SK-N-MC (cell line): ENCODE measurements at places on chromosomes 1 and 21.

GRCh38 chr1:5959087-5959486 is 33.1 kb downstream of the NPHP4 start:
- DNase-seq = no peak

DNA sequence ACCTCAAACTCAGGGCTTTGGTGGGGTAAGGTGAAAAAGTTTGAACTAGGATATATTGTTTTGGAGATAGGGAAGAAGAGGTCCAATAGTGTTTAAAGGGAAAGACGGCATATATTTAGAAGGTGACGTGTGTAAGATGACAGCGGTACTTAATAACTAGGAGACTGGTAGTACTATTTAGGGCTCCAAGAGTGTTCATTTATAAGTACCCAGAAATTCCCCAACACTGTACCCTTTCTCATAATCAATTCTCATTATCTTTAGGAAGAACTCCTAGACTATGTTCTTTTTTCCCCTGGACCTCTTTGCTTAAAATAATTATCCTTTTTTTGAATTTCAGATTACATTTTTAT is 1.5 kb downstream of the LYPLAL1 start:
- no peak for DNase-seq

DNA sequence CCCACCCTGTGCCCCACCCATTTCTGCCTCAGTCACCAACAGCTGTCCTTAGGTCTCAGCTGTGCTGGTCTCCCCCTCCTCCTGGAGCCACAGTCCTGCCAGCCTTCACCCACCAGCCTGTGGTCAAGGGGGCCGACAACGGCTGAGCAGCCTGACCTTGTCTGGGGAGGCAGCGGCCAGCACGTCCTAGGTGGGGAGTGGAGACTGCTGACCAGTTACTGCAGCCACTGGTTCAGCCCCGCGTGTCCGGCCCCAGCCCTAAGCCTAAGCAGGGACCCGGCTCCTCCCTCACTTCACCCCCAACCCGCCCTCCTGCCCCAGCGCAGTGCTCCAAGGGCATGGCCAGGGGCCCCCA is 79.2 kb downstream of the MORN1 start:
- DNase-seq = no peak

GRCh38 chr1:12454406-12455391 is 163.3 kb downstream of the DHRS3 start:
- no peak for DNase-seq

- DNase-seq = no peak
Observed at GRCh38 chr1:242139442-242139841, 140.5 kb upstream of the MAP1LC3C start.

GRCh38 chr1:40014253-40014706 is 26.2 kb upstream of the CAP1 start:
- DNase-seq = no peak

GRCh38 chr1:245475961-245476516 is 321.3 kb downstream of the KIF26B start:
- no peak for DNase-seq

DNA sequence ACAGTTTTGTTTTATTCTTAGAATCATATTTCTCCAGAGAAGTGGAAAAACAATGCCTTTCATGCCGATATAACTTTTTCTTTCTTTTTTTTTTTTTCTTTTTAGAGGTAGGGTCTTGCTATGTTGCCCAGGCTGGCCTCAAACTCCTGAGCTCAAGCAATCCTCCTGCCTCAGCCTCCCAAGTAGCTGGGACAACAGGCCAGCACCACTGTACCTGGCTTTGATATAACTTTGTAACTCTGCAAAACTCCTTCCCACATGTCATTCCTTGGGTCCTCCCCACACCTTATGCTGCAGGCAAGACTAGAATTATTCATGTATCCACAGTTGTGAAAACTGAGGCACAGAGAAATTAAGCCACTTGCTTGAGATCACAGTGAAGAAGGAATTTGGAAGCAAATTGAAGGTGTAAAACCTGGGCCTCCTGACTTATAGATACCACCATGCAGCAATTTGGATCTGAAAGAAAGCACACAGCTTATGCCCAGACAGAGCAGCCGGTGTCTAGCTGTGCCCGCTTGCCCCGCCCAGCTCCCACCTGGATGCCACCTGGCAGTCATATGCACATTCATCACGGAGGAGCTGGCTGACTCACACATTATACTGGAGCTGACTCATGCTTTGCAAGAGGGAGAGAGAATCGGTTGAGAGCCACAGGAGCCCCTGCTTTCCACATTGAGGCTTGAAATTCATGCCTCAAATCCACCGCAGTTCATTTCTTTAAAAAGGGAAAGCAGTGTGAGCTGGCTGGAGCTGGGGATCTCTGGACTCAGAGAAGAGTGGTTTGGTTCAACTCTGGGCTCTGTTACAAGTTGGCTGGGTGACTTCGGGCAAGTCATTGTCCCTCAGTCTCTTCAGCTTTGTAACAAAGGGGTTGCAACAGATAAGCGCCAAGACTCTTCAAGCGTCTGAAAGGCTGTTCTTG is 8.3 kb upstream of the SLC2A1 start:
- no peak for DNase-seq

- no peak for DNase-seq
Observed at GRCh38 chr1:25691211-25691610, 74.6 kb downstream of the MAN1C1 start.

DNA sequence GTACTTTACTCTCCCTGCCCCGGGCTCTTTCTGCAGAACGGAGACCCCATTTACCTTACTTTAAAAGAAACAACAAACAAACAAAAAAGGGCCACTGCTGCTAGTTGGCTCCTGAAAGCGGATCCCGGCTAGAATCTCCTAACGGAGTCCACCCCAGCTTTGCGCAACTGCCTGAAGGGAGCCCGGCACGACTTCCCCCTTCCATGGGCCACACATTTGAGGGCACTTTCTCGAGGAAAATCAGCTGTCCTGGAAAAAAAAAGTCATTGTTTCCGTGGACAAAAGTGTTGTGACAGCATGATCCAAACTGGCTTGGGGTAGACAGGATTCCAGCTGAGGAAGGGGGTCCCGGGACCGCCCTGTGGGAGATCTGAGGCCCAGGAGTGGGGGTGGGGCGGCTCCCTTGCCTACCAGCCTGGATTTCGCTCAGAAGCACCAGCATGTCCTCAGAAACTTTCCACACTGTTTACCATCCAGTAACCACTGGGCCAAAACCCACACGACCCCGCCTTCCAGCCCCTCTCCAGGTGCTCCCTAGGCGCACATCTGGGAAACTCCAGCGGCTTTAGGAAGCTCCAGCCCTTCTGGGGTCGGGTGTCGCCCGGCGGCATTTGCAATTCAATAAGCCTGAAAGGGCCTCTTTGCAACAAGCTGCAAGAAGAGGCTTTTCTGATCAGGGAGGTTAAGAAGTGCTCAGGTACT is 4.8 kb downstream of the RIPK4 start:
- no peak for DNase-seq

- no peak for DNase-seq
Observed at GRCh38 chr21:45546636-45547544, 4.7 kb upstream of the SLC19A1 start.

- DNase-seq = no peak
Observed at GRCh38 chr1:159902541-159902940, 2.6 kb upstream of the CFAP45 start.

GRCh38 chr1:218572050-218572449 is 226.9 kb downstream of the TGFB2 start:
- DNase-seq = no peak

GRCh38 chr1:212981025-212981495 is 30.7 kb downstream of the VASH2 start:
- no peak for DNase-seq

- no peak for DNase-seq
Observed at GRCh38 chr1:9305216-9305615, 12.5 kb downstream of the SPSB1 start.

DNA sequence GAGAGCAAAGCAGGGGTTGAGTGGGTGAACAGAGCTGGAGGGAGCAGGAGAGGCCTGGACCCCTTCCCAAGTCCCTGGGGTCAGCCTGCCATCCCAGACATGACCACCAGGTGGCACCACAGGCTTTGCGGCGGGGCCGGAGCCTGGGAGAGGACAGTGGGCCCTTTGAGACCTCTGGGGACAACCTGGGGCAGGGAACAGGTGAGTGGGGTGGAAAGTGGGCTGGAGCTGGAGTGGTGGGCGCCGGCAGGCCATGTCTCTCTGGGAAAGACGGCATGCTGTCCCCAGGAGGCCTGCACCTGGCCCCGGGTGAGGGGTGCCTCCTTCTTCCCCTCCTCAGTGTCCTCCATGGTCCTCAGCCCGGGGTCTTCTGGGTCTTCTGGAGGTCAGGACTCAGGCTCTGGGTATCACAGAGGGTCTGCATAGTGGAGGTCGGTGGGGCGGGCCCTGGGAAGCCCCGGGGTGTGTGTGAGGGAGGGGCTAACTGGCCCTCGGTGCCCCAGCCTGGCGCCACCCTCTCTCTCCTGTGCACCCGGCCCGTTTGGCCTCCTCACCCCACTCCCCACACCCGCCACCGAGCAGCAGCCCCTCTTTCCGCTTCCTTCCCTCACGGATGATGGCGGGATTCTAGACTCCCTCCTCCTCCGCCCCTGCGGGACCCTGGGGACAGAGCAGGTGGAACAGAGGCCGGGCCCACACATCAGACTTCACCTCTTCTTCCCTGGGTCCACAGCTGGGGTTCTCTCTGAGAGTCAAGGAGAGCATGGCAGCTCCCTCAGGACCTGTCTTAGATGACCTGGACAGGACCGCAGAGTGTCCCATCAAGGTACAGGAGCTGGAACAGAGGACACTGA is 28.5 kb upstream of the PKP1 start:
- DNase-seq = no peak

GRCh38 chr21:42110691-42111469 is 39.8 kb downstream of the UMODL1 start:
- DNase-seq = no peak

DNA sequence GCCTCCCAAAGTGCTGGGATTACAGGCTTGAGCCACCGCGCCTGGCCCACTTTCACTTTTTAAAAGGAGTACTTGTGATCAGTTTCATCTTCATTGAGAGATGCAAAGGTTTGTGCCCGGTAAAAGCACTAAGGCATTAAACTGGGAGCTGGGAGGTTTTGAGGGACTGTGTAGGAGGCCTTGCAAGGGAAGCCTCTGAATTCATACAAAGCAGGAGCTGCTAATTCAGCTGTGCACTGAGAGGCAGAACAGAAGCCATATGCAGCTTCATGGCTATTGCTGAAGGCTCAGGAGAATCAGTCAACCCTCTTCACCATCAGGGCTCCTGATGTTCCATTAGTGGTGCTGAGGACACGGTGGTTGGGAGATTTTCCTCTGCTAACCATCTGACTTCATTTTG is 77.7 kb downstream of the GPR88 start:
- no peak for DNase-seq

- DNase-seq = no peak
Observed at GRCh38 chr1:169452921-169453320, 25.6 kb upstream of the CCDC181 start.

GRCh38 chr1:173095632-173096031 is 44.9 kb upstream of the TNFSF18 start:
- DNase-seq = no peak

DNA sequence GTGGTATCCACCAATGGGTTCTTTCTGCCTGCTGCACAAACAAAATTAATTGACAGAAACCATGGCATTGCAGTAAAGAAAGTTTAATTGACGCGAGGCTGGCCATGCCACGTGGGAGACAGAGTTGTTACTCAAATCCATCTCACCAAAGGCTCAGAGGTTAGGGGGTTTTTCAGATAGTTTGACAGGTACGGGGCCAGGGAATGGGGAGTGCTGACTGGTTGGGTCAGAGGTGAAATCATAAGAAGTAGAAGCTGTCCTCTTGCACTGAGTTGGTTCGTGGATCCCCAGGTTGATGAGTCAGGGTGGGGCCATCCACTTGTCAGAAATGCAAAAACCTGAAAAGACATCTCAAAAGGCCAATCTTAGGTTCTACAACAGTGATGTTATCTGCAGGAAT is 941 bp upstream of the TBCE start:
- DNase-seq = no peak
